Skin of body (tissue), 3 donors: ENCODE measurements at places on chromosomes 2 and 18. TPM values are rescaled to one million over a fixed set of nuclear protein-coding genes. Genes with fewer than 3 reads are reported as not detected.

The TNFRSF11A gene
- 3.0 TPM for total RNA-seq

The SERPINB12 gene
- total RNA-seq: 64.6 TPM

The OR6B2 gene
- not detected for total RNA-seq

The CDH19 gene
- 4.5 TPM for total RNA-seq

The HOXD9 gene
- total RNA-seq: 4.7 TPM

The MAPRE2 gene
- total RNA-seq: 23.3 TPM

The HOXD12 gene
- not detected for total RNA-seq

The CYP27C1 gene
- total RNA-seq: 4.3 TPM

The SERPINB11 gene
- total RNA-seq: not detected

The SNED1 gene
- total RNA-seq: 9.7 TPM

The EVX2 gene
- total RNA-seq: not detected

The CD207 gene
- total RNA-seq: 5.3 TPM

The POLR1A gene
- 11.3 TPM for total RNA-seq

The FAM161A gene
- total RNA-seq: 6.4 TPM
